ENCODE measurements at places on chromosomes 3 and 15. TPM values are rescaled to one million over a fixed set of nuclear protein-coding genes. Genes with fewer than 3 reads are reported as not detected.
A peak's percentile ranks its signal among the peaks of the same experiment; 100 is the strongest.

GRCh38 chr3:80232760-80233159 is 465.0 kb upstream of the ROBO1 start:
- no peak for DNase-seq

SLC9C1 gene
- 0.10 TPM for polyA plus RNA-seq

- no peak for DNase-seq
Measured at GRCh38 chr3:115021061-115021460, 126.0 kb downstream of the ZBTB20 start.

GRCh38 chr15:40623361-40623760 is 29.3 kb downstream of the KNL1 start:
- DNase-seq, result no peak

PAQR5 gene
- 0.72 TPM for polyA plus RNA-seq

ABHD10 gene
- polyA plus RNA-seq, result 23.3 TPM

PLS1 gene
- polyA plus RNA-seq, result 0.79 TPM

- no peak for DNase-seq
Measured at GRCh38 chr15:82871832-82872484, 62.5 kb downstream of the WHAMM start.

DNA sequence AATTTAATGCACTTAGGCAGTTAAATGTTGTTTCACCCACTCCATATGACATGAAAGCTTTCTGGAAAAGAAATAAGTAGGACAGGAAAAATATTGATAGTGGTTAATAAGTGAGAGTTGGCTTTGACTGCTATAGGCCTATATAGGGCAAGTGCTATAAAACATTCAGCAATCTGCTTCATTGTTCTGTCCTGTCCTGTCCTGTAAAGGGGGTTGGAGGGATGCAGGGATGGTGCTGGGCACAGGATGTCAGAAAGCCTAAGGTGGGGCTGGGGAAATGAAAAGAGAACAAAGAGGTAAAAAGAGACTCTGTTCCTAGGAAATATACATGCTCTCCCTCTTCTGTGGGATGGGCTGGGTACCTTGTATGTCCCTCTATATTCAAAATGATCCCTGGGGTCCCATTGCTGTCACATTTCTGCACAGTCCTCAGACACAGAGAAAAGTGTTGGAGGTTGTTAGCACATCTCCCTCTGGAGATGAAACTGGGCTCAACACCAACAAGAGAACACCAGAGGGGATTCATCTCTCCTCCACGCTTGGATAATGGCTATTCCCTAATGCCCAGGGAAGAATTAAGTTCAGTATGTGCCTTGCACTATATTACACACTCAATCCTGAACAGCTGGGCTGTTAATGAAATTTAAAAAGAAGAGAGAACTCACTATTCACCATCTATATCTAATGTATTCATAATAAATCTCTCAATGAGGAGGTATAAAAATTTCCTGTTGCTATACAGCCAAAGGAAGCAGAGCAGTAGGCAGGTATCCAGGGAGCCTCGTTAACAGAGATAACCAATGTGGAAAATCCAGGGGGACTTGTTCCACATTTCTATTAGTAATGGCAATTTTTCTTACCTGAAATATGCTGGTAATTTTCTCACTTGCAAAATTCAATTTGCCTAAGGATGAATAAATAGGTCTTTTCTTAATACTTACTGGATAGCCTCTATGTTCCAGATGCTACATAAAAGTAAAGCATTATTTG is 108.1 kb upstream of the ZBED2 start:
- no peak for DNase-seq

DNA sequence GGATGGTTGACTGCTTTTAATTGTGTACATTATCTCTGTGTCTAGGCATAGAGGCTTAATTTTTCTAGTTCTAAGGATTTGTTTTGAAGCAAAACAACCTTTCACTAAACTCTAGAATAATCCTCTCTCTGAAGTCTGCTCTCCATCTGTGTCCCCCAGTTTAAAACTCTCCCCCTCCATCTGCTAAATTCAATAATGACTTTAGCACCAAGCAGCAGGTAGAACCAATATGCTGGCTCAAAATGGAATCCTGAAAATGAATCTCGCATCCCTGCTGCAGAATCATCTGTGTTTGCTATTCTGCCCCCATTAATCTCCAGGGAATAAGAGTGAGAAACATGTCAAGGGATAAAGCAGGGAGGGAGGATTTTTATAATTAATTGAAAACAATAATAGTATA is 111.8 kb downstream of the TUSC7 start:
- DNase-seq, result no peak

TMCO5A gene
- not detected for polyA plus RNA-seq

DNA sequence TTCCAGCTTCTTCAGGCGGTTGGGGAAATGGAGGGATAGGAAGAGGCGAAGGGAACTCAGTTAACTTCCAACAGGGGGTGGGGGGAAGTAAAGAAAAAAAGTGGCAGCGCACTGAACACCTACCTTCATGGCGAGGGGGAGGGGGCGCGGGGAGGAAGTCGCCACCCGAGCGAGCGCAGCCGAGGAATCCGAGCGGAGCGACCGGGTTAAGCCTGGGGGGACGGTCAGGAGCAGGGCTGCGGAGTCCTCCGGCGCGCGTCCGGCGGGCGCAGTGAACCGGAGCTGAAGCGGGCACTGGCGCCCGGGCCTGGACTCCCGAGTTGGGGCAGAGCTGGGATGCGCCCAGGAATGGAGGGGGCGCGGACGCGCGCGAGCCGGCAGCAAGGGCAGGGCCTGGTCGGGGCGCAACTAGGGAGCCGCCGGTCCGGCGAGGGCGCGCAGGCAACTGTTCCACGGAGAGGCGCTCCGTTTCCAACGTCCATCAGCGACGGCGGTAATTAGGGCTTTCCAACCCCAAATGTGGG is at the start of gene WNT5A:
Gene WNT5A (minus strand): TSS at position 450 of the 524 bp plus-strand sequence. CDS start 321 bp downstream, at position 129.
- DNase-seq, result peak; percentile 42

DNA sequence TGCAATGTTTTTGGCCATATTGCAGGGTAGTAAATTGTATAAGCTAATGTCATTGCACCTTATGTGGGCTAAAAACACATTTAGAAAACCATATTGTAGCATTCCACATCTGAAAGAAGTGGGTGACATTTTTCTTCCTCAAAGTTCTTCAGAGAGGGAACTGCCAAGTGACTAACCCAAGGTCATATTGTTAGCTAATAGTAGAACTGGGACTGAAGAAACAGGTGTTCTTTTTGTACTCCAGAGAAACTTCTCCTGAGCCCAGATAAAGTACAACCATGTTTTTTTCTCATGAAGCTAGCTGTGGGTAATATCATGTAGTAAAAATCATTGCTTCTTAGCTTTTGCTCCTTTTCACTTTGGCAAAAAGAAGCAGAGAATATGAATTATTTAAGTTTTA is 333.0 kb downstream of the NSUN3 start:
- DNase-seq, result no peak

- no peak for DNase-seq
Measured at GRCh38 chr3:195895078-195895860, 13.1 kb downstream of the TNK2 start.

GRCh38 chr3:141669434-141669833 is 68.7 kb upstream of the RNF7 start:
- no peak for DNase-seq

- no peak for DNase-seq
Measured at GRCh38 chr15:62066663-62067447, at the start of gene C2CD4A. C2CD4A (plus strand) TSS chr15:62066977; CDS start chr15:62067614, 637 bp downstream.

GRCh38 chr3:56593455-56594158 is 36.6 kb downstream of the CCDC66 start:
- DNase-seq, result no peak

LRRC34 gene
- 3.3 TPM for polyA plus RNA-seq

- DNase-seq, result no peak
Measured at GRCh38 chr3:137219801-137220445, 262.1 kb downstream of the IL20RB start.

BDH1 gene
- polyA plus RNA-seq, result 5.5 TPM

SLC28A1 gene
- polyA plus RNA-seq, result 0.32 TPM

SRGAP3 gene
- 24.1 TPM for polyA plus RNA-seq

VEPH1 gene
- polyA plus RNA-seq, result 1.0 TPM

GPR62 gene
- 0.67 TPM for polyA plus RNA-seq

DNA sequence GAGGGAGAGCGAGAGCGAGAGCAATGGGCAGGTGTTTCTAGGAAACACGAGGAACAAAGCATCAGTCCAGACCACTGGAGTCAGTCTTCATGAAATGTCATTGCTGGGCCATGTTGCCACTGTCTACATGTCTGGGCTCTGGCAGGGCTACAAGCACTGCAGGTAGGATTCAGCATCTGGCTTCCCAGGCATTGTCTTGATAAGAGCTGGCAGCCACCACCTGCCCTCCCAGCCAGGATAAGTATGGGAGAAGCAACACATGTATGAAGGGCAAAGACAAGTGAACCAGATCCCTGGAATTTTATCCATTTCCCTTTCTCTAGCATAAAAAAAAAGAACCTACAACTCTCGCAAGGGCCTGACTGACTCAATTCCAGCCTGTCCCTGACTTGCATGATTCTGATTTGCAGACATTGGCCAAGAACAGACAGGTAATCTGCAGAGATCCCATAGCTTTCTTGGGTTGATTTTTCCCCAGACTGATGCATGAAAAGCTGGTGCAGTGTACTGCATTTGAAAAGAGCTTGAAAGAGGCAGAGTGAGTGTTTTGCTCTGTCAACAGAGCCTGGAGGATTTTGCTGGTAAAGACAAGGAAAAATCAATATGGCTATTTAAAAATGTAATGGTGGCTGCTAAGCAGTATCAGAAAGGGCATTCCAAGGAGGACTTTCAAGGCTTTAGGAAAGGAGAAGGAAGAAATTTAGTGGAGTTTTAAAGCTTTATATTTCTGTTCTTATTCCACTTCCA is 157.2 kb upstream of the MYRIP start:
- no peak for DNase-seq
